ENCODE measurements at places on chromosomes 16 and 17.

DNA sequence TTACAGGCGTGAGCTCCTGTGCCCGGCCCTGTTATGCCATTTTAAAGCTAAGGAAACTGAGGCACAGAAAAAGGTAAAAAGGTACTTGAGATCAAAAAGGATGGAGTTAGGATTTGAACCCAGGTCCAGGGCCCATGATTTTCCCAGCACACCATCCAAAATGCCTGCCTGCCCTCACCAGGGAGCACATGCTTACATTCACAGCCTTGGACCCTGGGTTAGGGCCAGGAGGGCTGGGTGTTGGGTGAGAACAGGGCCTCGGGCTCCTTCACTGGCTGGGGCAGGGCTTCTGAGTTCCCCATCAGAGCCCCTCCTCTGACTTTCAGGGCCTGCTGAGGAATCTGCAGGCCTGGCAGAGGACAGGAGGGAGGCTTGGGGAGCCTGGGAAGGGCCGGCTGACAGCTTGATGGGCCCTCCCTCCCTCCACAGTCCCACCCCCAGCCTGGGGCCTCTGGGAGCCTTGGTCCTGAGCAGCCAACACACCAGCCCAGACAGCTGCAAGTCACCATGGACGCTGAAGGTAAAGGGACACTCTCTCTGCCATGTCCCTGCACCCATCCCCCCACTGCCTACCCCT is at the start of gene QPRT:
Gene QPRT, plus strand, starts transcription at position 490 of the 577 bp plus-strand sequence. Its CDS starts 18 bp downstream, at position 508.
- peak; percentile 93 for DNase-seq

DNA sequence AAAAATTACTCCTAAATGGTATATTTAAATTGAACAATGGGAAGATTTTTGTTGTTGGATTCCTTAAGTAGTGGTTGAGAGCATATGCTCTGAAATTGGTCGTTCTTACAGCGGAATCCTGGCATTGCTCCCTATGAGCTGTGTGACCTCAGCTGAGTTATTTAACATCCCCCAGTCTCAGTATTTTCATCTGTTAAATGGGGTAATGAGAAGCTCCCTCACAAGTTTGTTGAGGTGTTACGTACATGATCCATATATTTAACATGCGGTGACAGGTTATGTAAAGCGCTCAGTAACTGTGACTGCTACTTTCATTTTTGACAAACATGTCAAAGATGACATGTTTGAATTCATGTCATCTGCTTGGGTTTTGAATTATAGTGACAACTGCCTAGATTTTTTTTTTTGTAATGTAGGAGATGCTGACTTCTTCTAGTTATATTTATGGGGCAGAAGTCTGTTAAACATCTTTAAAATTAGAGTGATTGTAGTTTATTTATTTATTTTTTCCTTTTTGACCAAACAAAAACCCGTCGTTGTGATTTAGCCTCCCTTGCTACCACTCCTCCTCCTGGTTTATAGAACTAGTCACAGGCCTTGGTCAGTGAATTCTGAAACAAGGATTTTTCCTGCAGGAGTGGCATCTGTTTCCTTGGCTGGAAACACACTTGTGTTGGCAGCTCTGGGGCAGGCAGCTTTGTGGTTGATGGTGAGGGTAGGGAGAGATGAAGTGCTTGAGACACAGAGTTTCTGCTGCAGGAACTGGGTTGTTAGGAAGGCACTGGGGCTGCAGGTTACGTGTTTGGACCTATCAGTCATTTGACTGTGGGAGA is 268.8 kb downstream of the SNX29 start:
- no peak for DNase-seq

GRCh38 chr16:57985204-57986181 is 14.6 kb upstream of the CNGB1 start:
- DNase-seq = no peak

- no peak for DNase-seq
Observed at GRCh38 chr17:72234985-72235384, 114.2 kb downstream of the SOX9 start.

DNA sequence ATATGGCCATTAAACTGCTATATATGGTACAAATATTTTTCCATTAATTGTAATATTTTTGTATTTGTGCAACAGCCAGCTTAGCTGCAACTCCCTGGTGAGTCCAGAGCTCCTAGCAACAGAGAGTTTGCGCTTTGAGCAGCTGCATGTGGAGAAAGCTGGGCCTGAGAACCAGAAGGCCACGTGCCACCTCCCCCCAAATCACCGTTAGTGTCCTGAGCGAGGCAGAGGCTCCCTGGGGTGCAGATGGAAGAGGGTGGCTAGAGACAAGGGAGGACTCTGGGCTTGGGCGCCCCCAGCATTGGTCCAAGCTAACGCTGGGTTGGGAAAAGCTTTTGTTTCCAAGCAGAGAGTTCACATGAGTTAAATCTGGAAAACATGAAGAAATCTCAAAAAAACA is 41.6 kb downstream of the HSBP1 start:
- no peak for DNase-seq

DNA sequence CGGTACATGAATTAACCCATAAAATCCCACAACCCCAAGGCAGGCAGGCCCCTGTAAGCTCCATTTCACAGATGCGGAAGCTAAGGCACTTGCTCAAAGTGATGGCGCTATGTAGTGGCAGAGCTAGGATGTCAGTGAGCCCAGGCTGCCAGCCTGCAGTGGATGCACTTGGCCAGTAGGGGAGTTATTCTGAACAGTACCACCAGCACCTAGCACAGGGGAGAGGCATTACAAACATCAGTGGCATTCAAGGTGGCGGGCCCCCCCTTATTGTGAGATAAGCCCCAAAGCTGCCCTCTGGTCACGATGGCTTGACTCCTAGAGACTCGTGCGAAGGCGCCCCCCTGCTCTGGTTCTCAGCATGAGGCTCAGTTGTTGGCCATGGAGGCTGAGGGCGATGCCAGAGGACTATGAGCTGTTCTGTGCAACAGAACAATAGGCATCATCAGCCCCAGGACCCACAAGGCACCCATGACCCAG is 33.8 kb downstream of the GTF3C1 start:
- peak; percentile 18 for DNase-seq

DNA sequence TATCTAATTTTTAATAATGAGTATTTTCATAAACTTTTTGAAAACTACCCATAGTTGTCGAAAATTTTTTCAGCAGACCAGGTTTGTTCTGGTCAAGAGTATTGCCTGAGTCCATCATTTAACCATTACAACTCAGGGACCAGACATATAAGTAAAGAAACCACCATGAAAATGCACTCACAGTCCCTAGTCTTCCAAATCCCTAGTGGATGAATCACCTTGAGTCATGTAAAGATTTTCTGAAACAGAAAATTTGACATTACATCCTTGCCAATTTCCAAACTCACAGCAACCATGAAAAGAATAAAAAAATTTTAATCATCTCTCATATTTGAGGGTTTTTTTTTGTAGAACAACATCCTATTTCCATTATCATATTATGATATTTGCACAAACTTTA is 1337.5 kb upstream of the CDH8 start:
- DNase-seq = no peak

DNA sequence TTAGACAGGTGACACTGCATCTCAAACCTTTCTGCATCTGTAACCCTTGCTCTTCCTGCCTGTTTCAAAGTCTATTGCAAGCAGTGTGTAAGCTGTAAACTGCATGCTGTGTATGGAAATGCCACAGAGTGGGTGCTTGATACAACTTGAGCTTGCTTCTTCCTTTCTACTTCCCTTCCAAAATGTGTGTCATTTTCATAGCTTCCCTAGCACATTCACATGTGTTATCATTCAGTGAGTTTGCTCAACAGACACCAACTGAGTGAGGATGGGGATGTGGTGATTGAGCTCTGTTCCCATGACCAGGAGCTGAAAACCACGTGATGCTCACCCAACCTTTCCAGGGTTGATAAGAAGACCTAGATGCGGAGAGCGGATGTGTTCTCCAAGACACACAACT is 111.1 kb downstream of the VAT1L start:
- no peak for DNase-seq

- peak; percentile 10 for DNase-seq
Observed at GRCh38 chr16:67163999-67164558, 466 bp upstream of the HSF4 start.

- no peak for DNase-seq
Observed at GRCh38 chr17:17612085-17613022, 20.8 kb upstream of the PEMT start.

DNA sequence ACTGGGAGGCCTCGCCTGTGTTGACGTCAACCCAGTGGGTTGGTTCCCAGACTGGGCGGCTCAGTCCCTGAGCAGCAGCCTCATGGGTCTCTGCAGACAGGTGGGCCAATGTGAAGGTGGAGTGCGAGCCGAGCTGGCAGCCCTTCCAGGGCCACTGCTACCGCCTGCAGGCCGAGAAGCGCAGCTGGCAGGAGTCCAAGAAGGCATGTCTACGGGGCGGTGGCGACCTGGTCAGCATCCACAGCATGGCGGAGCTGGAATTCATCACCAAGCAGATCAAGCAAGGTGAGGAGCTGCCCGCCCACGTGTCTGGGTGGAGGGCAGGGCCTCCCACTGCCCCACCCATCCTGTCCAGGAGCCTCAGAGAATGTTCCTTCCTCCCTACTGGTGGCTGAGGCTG is 44.1 kb downstream of the MRC2 start:
- DNase-seq = peak; percentile 44

DNA sequence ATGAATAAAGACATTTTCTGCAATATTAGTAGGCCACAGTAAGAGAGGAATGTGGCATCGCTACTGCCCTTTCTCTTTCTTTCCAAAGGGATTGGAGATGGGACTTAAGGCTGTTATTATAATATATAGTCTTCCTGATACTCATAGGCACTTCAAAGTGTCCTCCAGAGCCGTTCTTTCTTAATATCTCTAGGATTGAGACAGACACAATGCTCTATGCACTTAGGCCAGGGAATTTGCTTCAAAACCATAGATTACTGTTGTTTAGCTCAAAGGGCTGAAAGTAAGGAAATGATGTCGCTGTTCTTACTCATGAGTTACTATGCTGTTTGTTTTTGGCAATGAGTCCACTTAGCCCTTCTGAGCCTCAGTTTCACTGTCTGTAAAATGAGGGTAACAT is 590.5 kb downstream of the CDH11 start:
- DNase-seq = no peak

DNA sequence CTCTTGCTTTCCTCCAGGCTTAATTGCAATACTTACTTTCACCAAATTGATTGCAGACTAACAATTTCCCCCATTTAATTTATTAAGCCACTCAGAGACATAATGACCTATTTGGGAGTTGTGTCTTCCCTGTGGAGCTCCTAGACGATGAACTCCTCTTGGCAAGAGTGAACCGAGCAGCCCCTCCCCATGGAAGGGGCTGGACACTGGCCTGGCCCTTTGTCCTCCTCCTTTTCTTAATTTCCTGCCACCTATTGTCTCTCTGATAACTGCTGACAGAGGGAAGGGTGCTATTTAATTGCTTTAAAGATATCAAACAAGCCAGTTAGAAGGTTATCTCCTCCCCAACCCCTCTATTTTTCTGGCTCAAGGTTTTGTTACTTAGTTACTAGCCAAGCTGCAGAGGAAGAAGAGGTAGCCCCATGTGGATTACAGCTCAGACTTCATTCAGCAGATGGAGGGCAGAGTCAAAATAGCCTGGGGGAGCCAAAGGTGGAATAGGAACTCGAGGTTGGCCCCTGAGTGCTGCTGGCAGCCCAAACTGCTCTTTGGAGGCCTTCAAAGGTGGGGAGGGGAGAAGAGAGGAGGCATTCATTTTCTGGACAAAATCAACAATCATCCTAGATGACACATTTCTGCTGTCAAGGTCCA is 3.7 kb upstream of the SSTR2 start:
- no peak for DNase-seq

DNA sequence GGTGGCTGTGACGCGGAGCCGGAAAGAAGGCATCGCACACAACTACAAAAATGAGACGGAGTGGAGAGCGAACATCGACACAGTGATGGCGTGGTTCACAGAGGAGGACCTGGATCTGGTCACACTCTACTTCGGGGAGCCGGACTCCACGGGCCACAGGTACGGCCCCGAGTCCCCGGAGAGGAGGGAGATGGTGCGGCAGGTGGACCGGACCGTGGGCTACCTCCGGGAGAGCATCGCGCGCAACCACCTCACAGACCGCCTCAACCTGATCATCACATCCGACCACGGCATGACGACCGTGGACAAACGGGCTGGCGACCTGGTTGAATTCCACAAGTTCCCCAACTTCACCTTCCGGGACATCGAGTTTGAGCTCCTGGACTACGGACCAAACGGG is 4.4 kb downstream of the ENPP7 start:
- no peak for DNase-seq
